NCI-H1417 (cell line): ENCODE measurements at places on chromosomes 16 and 17.

DNA sequence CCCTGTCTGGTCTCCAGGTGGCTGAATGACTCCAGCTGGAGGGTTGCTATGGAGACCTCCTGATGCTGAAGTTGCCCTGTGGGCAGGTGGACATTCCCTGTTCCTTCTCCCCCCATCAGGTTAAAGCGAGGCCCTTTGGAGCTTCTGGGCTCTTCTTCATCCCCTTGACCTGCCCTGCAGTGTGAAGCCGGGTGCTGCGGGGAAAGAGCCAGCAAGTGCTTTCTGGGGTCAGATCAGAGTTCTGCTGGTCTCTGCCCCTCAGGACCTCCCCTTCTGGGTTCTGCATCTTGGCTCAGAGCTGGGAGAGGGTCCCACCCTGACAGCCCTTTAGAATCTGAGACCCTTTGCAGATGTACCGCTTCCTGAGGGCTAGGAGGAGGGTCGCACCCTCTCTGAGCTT lies 25.1 kb downstream of the NKD1 start:
- peak; percentile 42 for DNase-seq

DNA sequence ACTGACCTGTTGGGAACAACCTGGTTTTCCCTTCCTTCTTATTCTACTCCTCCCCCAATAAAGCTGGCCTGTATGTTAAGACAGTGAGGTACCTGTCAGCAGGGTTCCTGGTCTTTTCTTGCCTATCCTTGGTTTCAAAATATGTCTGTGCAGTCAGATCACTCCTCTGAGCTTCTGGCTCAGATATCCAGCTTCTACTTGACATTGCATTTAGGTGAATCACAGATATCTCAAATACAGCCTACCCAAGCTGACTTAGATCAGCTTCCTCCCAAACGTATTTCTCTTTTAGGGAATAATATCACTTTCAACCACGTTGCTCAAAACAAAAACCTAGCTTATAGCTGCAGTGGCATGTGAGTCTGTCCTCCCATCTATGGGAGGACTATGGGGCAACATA lies 48.7 kb downstream of the TEX14 start:
- DNase-seq = no peak

DNA sequence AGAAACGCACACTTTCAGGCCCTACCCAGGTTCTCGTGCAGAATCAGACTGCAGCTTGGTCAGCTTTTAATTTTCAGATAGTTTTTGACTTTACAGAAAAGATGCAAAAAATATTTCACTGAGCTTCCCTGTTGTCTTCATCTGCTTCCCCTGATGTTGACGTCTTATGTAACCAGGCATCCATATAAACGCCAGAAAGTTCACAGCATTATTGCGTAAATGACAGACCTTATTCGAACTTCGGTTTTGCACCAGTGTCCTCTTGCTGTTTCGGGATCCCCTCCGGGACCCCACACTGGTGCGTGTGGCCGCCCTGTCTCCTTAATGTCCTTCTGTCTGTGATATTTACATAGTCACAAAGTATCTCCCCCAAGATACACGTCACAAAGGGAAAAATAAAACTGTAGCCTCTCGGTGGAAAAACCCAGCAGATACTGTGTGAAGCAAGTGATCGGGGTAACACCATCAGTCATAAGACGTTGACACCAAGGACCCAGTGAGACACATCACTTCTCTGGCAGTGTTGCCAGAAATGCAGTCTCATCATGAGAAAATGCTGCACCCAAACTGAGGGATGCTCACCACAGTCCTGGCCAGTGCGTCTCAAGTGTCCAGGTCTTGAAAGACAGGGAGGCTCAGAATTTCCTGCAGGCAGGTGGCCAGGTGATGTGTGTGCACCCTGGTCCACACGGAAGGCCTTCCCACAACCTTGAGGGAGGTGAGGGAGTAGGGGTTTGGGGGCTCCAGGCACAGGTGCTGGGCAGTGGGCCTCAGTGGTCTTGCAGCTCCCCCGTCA lies 4.3 kb downstream of the BANP start:
- no peak for DNase-seq

DNA sequence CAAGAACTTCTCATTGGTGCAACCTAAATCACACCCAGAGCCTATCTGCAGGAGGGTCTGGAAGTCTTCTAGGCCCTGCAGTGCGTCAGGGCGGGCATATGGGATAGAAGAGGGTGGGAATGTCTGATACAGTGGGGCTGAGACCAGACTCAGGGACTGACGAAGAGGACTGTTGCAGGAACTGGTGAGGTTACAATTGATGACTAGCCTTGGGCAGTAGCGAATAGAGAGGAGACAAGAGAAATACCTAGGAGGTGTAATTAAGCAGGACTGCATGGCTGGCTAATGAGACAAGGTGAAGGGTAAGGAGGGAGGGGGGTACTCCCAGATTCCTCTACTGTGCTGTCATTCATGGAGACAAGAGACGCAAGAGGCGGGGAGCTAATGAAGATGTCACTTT lies 91.3 kb downstream of the WWP2 start:
- no peak for DNase-seq

DNA sequence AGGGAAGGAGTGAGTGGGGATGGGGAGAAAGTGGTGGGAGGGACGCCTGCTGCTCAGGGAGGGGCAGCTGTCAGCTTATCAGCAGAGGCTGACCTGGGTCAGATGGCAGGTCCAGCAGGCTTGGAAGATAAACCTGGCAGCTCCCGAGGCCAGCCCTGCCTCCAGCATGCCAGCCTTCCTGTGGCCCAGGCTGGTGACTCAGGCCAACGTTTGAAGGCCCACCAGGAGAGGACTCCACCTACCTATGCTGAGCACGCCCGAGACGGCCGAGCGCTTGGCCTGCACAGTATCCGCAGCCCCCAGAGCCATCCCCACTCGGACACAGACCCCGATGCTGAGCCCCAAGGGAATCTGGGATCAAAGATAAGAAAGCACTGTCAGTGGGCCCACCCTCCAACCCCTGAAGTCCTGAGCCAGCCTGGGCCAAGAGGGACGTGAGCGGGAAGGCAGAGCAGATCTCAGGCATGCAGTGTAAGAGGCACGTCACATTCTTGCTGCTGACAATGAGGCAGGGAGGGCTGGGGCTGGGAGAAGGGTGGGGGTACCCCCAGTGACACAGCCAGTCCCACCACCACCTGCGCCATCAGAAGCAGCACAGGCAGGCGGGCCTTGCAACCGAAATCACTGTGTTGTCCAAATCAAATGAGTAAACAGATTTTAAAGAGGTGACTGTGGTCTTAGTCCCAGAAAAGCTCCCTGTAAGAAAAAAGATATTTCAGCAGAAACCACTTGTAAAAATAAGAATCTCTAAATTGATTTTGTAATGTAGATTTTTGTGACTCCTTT lies 12.4 kb downstream of the SLC47A2 start:
- DNase-seq = no peak

DNA sequence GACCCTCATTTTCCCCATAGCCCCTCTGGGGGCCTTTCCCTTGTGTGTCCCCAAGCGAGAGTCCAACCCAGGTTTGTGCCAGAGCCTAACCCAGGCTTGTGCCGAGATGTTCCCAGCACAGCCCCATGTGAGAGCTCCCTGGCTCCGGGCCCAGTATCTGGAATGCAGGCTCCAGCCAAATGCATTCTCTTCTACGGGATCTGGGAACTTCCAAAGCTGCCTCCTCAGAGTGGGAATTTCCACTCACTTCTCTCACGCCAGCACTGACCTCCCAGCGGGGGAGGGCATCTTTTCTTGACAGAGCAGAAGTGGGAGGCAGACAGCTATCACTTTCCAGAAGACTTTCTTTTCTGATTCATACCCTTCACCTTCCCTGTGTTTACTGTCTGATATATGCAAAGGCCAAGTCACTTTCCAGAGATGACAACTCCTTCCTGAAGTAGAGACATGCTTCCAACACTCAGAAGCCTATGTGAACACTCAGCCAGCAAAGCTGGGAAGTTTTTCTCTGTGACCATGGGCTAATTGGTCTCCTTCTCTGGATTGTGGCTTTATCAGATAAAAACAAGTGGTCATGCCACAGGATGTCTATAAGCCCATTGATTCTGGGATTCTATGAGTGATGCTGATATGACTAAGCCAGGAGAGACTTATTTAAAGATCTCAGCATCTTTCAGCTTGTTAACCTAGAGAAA lies 2.5 kb upstream of the CCL2 start:
- no peak for DNase-seq

DNA sequence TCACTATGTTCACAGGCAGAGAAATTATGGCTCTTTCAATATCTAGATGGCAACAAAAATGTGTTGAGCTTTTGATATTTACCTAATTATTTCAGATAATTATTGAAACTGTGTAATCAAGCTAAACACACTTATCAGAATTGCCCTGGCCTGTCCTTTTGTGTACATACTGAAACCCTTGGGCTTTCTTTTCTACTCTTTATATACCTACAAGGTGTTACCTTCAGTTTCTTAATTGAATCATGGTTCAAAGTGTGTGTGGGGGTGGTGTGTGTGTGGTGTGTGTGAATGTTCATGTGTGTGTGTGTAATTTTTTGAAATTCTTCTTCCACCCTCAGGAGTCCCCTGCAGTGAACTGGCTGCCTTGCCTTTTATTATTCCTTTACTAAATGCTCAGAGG lies 506.8 kb upstream of the SOX9 start:
- DNase-seq = peak; percentile 51

- no peak for DNase-seq
Measured at GRCh38 chr16:2276368-2277195, 8.7 kb upstream of the RNPS1 start.

DNA sequence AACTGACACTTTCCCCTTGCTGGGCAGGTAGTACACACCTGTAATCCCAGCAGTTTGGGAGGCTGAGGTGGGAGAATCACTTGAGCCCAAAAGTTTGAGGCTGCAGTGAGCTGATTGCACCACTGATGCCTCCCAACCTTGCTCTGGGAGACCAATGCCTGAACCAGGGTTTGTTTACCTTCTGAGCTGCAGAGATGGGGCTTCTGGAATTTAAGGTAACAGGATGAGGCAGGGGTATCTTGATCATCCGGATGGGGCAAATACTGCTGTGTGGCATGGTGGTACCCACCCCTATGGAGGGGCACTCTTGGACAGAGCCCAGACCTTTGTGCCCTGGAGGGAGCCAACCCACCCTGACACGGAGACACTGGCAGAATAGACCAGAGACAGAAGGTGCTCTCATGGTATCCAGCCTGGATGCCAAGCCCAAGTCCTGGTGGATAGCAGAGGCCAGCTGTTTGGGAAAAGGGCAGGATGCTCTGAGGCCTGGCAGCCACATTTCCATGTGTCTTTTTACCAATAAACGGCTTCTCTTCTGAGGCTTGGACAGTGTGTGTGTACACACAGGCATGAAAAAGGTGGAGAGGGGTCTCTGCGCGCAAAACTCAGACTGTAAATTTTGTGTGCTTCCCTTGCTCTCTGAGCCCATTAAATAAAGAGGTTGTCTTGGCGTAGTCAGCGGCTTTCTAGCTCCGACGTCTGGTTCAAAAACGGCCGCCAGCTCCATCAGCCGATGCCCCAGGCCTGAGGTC lies 4.4 kb downstream of the ZNF48 start:
- no peak for DNase-seq

GRCh38 chr17:58504826-58505351 lies 9.5 kb downstream of the MTMR4 start:
- DNase-seq = no peak

DNA sequence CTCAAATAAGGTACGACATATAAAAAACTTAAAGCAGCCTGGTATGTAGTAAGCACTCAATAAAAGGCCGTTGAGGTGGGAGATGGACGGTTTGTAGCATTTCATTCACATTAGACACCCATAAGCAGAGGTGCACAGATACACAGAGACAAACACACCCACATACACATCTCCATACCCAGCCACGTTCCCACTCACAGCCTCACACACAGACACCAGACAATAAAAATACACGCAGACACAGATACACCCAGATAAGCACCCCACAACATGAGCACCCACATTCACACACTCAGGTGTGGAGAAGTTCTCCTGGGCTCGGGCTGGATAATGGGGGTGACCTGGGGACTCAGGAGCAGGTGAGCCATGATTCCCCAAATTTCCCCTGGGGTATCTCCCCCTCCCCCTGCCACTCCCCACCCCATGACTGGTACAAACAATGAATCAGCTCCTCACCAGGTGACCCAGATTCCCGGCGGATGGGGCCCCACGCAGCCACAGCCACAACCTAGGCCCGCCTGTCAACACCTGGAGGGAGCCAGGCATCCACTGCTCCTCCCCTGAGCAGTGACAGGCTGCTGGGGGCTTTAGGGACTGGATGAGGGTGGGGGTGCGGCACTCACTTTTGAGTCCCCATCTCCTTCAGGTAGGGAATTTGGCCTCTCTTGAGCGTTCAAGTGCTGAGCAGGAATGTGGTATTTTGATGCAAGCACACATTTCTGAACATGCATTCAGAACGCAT lies 2.7 kb downstream of the DLX3 start:
- no peak for DNase-seq

DNA sequence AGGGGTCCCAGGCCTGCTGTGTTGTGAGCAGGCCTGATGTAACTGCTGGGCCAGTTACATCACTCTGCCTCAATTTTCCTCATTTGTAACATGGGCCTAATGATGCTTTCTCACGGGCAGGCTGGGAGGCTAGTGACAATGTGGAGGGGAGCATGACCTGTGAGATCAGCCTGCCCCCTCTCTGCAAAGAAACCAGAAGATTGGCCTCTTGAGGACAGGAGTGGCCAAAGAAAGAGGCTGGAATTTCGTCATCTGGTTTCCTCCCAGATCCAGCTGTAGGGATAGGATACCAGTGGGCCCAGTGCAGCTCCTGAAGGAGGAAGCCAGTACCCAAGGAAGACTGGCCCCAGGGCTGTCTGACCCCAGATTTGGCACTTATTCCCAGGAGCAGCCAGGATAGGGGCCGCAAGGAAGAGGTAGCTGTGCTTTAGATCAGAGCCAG lies 615 bp upstream of the SREBF1 start:
- DNase-seq = no peak

GRCh38 chr16:50509521-50510341 lies 38.5 kb upstream of the NKD1 start:
- no peak for DNase-seq
